ENCODE measurements at places on chromosomes 3 and 15.
A peak's percentile ranks its signal among the peaks of the same experiment; 100 is the strongest.

DNA sequence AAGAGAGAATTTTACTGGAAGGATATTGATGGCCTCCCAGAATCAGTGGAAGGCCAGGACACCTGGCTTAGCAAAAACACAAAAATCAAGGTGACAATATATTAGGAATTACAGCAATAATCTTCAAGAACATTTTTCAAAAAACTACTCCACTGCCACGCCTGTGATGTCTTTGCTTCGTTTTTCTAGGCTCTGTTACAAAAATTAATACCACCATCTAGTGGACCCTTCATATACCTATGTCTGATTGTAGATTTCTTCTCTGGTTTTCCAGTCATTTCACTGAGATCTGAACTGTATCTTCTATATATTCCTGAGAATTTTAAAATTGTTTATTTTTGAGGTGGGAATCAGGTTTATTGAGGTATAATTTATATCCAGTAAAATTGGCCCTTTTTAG, 5.6 kb upstream of the SLC33A1 start:
- no peak for DNase-seq

DNA sequence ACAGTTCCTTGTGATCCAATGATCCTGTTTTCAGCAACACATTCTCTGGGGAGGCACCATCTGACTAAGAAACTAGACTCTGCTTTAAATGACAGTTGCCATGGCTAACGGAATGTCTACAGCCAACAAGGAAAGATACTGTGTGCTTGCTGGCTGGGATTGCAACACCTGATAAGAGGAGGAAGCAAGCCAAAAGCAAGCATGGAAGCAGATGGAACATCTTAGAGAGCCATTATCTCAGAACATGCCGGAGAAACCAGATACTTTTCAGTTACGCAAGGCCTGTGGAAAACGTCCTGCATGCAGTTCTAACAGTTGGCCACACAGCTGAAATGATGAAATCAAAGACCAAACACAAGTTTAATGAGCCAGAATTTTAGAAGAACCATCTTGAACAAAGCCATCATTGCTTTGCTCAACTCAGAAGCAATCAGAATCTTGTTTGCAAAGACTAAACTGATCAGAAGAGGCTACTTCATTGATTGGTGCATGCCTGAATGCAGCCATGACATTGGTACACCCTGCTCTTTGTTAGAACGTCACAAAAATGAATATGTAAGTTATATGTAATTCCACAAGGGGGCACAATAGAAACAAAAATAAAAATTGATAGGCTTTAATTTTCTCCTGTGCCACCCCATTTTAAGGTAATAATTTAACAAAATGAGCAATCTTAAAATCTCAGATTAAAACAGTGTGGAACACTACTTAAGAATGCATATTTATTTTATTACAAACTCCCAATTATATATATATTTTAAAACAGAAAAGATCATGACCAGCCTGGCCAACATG, 50.8 kb downstream of the GXYLT2 start:
- peak; percentile 95 for DNase-seq

GRCh38 chr3:16430717-16431630, 82.5 kb downstream of the RFTN1 start:
- DNase-seq = no peak

DNA sequence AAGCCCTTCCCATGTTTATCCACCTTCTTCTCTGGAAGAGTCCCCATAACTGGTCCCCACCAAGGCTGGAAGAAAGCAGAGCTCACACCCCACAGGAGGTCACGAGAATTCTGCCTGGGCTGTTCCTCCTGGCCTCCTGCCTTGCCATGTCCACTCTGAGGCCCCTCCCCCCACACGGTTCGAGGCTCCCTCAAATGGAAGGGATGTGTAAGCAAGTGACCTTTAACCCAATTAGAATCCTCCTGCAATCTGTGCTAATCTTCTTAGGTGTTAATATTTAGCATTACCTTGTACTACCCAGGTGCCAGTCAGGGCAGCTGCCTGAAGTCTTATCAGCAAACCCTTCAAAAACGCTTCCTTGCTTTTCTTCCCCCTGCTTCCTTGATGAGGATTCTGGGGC, 32.4 kb upstream of the DYNC1LI1 start:
- DNase-seq = no peak

GRCh38 chr3:32239307-32240158, 1.1 kb downstream of the CMTM8 start:
- DNase-seq = no peak

GRCh38 chr3:8345398-8345797, 156.2 kb upstream of the LMCD1 start:
- no peak for DNase-seq
